ENCODE measurements at places on chromosomes 3 and 15.
A peak's percentile ranks its signal among the peaks of the same experiment; 100 is the strongest.

DNA sequence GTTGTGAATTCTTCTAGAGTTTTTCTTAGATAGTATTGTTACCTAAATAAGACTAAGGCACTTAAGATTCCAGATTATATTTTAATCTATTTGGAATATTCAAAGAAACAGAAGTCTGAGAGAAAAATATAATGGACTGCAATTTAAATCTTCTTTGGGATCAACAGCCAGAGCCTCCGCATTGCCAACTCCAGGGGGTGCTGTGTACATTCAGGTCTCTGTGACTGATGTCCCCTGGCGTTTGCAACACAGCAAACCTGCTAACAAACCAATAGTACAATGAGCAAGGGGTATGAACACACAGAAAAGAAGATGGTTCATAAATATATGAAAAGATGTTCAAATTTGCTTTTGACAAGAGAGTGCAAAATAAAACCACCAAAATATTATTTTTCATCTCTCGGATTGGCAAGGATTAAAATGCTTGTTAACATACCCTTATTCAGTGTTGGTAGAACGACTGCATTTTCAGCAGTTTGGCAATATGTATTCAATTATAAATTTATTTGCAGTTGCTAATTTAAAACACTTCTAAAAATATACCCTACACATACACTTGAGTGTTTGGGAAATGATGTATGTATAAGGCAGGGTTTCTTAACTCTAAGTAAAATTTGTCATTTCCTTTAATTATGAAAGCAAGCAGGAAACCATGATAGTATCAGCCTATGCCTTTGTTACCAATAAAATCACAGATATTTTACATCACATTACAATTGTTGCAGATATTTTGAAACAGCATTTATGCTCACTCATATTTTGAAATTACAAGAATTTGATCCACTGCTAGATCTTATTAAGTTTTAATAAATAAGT, 16.1 kb upstream of the TM4SF1 start:
- DNase-seq: peak; percentile 85

DNA sequence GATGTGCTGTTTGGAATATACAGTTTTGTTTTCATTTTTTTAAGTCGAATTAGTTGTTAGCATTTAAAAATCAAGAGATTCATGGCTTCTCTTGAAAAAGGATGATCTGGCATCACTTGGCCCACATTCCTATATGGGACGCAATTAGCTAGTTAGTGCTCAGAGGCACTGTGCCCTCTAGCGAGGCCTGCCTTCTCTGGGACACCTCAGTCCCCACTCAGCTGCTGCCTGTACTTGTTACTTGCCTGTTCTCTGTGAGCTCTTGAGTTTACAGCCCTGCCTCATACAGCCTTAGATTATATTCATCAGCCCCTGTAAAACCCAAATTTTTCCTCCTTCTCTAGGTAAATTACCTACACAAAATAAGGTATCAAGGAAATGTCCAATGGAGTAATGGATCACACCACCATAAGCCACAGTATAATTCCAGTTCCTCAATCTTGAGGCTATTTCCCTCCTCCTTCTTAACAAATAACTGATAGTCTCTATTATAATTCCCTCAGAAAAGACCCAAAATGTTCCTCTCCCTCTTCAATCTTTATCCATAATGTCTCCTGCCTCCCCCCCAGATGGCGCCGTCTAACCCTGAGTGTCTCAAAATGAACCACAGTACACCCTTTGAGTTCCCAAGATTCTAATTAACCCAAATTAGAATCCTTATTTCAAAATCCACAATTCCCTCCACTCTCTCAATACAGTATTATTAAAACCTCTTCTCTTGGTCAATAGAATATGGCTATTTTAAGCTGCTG, 2.7 kb downstream of the ZMAT3 start:
- peak; percentile 39 for DNase-seq

DNA sequence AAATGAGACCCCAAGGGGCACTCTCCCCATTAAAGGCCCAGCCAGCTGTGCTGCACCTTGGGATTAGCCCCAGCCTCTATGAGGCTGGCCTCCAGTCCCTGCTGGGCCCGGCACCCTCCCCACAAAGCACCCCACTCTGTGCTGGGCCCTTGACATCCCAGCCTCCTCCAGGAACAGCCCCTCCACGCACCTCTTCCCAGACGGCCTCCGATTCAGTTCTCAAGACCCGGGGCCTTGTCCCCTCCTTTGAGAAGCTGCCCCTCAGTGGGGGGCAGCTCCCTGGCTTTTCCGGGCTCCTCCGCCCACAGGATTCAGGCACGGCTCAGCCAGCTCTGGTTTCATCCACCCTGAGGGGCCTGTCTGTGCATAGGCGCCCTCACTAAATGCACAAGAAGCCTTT, 144.1 kb downstream of the LRRK1 start:
- no peak for DNase-seq

- DNase-seq: no peak
Measured at GRCh38 chr3:197787412-197787811, 3.6 kb upstream of the LRCH3 start.

DNA sequence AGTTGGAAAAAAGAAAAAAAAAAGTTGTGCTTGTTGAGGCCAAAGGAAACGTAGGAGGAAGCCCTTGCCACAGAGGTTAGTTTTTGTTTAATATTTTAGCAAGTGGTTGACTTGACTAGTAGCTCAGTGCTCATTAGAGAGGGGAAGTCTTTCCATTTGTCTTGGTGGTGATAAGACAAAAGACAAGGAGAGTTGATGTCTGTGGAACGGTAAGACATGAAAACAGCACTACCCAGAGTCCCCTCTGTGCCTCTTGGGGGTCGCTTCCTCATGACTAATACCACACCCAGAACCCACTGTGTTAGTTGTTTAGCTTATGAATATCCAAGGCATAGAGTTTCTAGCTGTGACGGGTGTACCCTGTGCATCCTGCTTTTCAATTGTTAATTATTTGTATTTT, 211.4 kb downstream of the ITPR1 start:
- no peak for DNase-seq

- no peak for DNase-seq
Measured at GRCh38 chr15:98384328-98385029, 263.9 kb upstream of the IGF1R start.

GRCh38 chr3:129563850-129564535, 21.0 kb downstream of the H1-8 start:
- no peak for DNase-seq

DNA sequence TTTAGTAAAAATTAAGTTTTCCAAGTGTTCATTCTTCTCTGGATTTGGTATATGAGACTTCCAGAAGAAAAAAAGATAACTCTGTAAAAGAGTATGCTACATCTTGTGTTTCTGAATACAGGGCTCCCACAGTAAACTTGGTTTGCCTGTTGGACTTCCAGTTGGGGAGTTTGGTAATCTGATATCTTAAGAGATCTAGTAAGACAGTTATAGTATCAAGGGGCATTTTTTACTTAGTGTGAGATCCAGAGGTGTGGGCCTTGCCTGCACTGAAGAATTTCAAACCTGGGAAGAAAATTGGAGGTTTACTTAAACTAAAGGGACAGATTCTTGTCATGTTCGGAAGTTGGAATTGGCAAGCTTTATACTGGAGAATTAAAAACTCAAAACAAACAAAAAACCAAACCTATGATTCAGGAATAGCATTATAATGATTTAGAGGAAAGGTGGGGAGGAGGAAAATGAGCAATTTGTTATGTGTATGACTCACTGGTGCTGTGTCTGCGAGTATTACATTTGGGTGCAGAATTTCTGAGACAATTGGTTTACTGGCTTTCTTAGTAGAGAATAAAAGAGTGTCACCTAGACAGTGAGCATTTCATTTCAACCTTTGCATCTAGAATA, 58.9 kb upstream of the ULK4 start:
- DNase-seq: no peak

DNA sequence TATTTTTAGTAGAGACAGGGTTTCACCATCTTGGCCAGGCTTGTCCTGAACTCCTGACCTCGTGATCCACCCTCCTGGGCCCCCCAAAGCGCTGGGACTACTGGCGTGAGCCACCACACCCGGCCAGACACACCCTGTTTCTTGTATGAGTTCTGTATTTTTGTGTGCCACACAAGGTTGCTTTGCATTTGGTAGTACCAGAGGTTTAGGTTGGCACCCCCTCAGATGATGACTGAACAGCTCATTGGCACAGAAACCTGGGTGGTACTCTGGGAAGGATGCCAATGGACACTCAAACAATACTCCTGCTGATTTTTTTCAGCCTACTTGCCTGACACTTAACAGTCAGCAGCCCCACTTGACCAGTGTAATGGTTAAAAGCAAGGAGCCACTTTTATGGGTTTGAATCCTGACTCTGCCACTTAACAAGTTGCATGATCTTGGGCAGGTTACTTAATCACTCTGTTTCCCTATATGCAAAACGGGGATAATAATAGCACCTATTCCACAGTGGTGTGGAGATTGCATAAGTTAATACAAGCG, 39.2 kb upstream of the BCL2A1 start:
- DNase-seq: peak; percentile 78

Data from COR-L47 (cell line).